ENCODE measurements at places on chromosomes 2 and 18.

DNA sequence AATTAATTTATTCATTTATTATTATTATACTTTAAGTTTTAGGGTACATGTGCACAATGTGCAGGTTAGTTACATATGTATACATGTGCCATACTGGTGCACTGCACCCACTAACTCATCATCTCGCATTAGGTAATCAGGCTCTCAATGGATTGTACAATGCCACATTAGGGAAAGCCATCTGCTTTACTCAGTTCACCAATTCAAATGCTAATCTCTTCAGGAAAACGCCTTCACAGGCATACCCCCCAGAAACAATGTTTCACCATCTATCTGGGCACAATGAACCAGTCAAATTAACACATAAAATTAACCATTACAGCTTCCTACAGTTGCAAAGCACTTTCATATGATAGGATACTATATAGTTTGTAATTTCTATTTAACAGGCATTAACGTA is 84.8 kb upstream of the DNAJC10 start:
- DNase-seq: no peak

GRCh38 chr18:34738175-34738894 is 28.2 kb downstream of the DTNA start:
- DNase-seq: no peak

DNA sequence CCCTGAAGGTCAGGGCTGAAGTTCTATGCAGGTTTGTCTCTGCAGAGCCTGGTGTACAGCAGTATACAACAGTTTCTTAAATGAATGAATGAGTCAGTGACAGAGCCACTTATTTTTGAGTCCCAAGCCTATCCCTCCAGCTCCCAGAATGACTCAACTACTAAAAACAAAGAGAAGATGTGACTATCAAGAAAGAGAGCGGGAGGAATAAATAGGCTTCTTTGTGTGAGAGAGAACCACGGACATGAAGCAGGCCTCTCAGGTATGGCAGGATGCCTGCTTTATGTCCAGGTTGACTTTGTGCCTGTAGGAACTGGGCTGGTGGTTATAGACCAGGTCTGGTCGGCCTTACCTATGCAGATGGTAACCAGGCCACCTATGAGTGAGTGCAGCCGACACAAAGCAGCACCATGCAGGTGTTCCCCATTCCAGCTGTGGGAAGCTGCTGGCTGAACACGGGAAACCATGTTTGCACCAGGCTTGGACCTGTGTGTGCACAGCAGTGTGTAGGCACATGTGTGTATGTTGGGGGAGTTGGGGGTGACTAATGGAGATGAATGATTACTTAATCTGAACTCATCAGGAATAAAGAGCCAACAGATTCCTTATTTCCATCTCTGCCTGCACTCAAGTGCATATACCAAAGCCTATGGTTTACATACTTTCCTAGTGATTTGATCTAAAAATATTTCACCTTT is 171.0 kb downstream of the OSR1 start:
- no peak for DNase-seq

GRCh38 chr2:20390524-20391123 is 40.0 kb upstream of the PUM2 start:
- no peak for DNase-seq

GRCh38 chr2:236583621-236584203 is 14.1 kb downstream of the ACKR3 start:
- DNase-seq: no peak

GRCh38 chr2:40168032-40168431 is 283.9 kb downstream of the SLC8A1 start:
- DNase-seq: no peak

- no peak for DNase-seq
Observed at GRCh38 chr2:68341583-68341982, 21.8 kb upstream of the CNRIP1 start.

- no peak for DNase-seq
Observed at GRCh38 chr2:40027968-40028367, 248.9 kb upstream of the THUMPD2 start.

DNA sequence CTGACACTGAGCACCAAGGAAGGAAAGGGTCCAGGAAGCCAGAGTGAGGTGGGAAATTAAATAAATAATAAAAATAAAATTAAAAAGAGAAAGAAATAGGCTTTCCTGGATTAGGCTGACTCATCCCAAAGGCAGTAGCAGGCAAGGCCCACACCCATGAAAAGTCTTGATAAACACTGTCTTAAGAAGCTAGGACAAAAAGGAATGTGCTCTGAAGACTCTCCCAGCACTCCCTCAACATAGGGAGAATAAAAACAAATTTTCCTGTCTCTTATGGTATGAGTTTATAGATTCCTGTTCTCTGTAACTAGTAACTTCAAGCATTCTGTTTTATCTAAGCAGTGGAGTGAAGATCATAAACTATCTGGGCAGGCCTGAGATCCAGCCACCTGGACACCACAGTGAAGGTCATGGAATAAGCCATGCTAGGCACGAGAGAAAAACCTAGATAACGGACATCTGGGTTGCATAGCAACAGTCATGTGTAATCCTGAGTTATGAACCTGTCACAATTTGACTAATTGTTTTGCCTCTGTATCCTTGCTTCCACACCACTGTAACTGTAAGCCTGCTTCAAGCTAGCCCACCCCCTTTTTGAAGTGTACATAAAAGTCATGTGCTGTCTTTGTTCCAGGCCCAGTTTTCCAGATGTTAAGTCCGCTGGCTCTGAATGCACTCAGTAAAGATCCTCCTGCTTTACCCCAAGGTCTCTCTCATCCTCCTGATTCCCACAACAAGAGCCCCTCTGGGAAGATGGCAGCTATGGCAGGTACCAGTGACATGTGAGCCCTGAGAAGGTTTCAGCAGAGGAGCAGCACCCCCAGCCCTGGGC is 107.8 kb downstream of the NDUFA10 start:
- DNase-seq: no peak

- DNase-seq: no peak
Observed at GRCh38 chr2:5546181-5546580, 146.0 kb upstream of the SOX11 start.

GRCh38 chr2:184523732-184524131 is 74.6 kb upstream of the ZNF804A start:
- DNase-seq: no peak

- no peak for DNase-seq
Observed at GRCh38 chr2:26074676-26075075, 40.8 kb downstream of the RAB10 start.

DNA sequence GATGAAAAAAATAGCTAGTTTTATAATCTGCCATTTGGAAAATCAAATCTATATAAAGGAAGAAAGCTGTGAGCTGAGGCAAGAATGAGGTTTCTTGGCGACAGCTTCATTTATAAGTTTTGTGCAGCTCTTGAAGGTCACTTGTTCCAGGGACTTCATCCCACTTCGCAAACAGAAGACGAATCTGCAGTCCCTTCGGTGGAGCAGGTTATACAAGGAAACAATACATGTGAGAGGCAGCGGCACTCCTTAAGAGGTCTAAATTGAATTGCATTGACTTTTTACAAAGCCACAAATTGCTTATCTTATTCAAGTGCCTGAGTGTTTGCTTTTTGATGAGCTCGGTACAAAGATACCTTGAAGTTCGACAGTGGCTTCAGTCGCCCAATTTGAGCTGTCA is 72.2 kb downstream of the C1QL2 start:
- DNase-seq: no peak

- peak; percentile 21 for DNase-seq
Observed at GRCh38 chr2:157830696-157831570, 45.2 kb downstream of the ACVR1 start.

- no peak for DNase-seq
Observed at GRCh38 chr2:67579806-67580205, 182.7 kb downstream of the ETAA1 start.
